ENCODE measurements at places on chromosomes 7 and 10.

- no peak for DNase-seq
Observed at GRCh38 chr7:18153183-18153748, 125.6 kb upstream of the PRPS1L1 start.

GRCh38 chr7:139731802-139732470 is 45.9 kb downstream of the HIPK2 start:
- no peak for DNase-seq

DNA sequence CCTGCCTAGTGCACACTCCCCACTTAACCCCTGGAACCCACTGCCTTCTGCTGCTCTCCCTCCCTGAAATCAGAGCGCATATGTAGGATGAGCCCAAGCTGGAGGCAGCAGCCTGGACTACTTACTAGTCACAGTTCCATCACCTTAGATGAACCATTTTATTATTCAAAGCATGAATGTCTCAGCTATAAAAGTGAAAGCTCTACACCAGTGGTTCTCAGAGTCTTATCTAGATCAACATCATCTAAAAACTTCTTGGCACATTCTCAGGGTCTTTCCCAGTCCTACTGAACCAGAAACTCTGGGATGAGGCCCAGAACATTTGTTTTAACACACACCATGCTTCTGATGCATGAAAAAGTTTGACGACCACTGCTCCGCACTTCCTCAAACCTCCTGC is 100.3 kb upstream of the ANK3 start:
- no peak for DNase-seq

DNA sequence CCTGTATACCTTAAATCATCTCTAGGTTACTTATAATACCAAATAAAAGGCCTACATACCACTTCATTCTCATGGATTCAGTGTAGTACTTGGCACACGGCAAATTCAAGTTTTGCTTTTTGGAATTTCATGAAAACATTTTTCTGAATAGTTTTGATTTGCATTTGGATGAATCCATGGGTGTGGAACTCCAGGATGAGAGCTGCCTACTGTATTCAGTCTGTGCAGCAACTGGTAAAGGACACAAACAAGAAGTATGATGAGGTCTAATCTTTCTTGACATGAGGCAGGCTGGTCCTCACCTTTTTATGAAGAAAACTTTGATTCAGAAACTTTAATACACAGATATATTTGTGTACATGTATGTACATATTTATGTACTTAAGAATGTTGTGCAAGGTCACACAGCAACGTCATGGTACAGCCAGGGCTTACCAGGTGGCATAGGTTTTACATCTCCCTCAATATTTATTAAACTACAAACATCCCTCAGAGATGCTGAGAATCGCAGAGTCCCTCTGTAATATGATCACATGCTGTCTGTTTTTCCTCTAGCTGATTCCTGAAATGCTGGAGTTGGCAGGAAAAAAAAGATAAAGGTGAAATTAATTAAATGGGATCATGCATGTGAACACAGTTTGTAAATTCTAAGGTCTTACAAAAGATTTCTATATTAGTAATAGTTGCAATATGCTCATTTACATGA is 239.6 kb downstream of the PRKG1 start:
- DNase-seq: no peak

DNA sequence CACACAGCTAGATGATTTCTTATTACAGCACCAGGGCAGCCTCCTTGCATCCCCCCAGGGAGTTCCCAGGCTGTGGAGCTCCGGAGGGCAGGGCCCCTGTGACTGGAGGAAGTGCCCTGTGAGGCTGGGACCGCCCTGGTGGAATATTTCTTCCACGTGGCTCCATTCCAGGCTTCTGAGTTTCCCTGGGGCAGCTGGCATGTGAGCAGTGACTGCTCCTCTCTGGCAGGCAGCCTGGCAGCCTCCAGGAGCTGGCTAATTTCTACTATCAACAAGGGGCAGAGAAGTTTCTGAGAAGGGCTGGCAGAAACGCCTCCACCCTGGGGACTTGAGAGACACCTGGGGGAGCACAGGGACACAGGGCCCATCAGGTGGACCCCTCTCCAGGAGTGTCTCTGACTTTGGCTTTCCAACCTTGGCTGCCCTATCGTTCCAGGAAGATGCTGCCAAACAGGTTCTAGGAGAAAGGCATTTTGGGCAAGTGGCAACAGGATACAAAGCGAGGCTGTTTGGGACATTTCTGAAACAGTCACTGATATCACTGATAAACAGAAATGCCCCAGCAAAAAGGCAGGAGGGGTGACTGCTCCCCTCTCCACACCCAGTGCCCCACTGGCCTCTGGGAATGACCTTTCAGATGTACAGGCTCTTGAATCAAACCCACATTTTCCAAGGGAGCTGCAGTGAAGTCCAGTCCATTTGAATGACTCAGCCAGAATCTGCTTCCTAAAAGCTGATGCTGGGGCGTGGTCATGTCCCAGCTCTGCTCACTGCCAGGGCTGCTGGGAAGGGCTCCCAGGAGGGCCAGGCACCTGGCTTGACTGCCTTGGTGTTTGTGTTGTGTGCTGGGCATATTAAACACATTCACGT is 16.1 kb downstream of the MYOF start:
- no peak for DNase-seq
